H1 (cell line): ENCODE measurements at places on chromosomes 7 and 10. TPM values are rescaled to one million over a fixed set of nuclear protein-coding genes. Genes with fewer than 3 reads are reported as not detected.

The TFR2 gene
- total RNA-seq: 4.9 and 5.7 TPM in 2 replicates

The PRKCQ gene
- total RNA-seq: 21.4 and 22.6 TPM in 2 replicates

The TDRD1 gene
- 0.71 and 0.92 TPM in 2 replicates for total RNA-seq

The H2BK1 gene
- not detected in 2 replicates for total RNA-seq

The NEUROG3 gene
- total RNA-seq: 0.31 TPM in 1 of 2 replicates, not detected in the other

The IL6 gene
- total RNA-seq: 0.41 and 0.73 TPM in 2 replicates

The FOXI2 gene
- total RNA-seq: 1.0 and 1.4 TPM in 2 replicates

The DEPP1 gene
- 0.67 and 0.80 TPM in 2 replicates for total RNA-seq

The CEP55 gene
- total RNA-seq: 18.9 and 19.6 TPM in 2 replicates

The FAM25A gene
- not detected in 2 replicates for total RNA-seq

The TRPV5 gene
- not detected in 2 replicates for total RNA-seq

The ETV1 gene
- total RNA-seq: 87.5 and 91.2 TPM in 2 replicates

The PILRA gene
- 7.3 and 7.6 TPM in 2 replicates for total RNA-seq

The SPDYE5 gene
- not detected in 2 replicates for total RNA-seq

The IQUB gene
- total RNA-seq: 0.82 and 0.96 TPM in 2 replicates

The EXOC6 gene
- total RNA-seq: 3.9 and 4.5 TPM in 2 replicates

The MMP21 gene
- total RNA-seq: not detected in 2 replicates

The TMEM273 gene
- not detected in 2 replicates for total RNA-seq

The PTPRE gene
- total RNA-seq: 0.54 and 0.69 TPM in 2 replicates

The HPSE2 gene
- total RNA-seq: 0.38 and 0.58 TPM in 2 replicates

The TSPAN33 gene
- 47.1 TPM in 2 replicates for total RNA-seq

The SRRT gene
- total RNA-seq: 237 and 239 TPM in 2 replicates

The METTL27 gene
- 5.6 and 6.2 TPM in 2 replicates for total RNA-seq

The SCART1 gene
- 0.10 and 0.19 TPM in 2 replicates for total RNA-seq

The STEAP2 gene
- total RNA-seq: 17.4 and 18.4 TPM in 2 replicates

The LRRC27 gene
- total RNA-seq: 3.8 and 4.3 TPM in 2 replicates

The ELMO1 gene
- 18.4 and 20.6 TPM in 2 replicates for total RNA-seq

The GRM3 gene
- 3.4 and 4.2 TPM in 2 replicates for total RNA-seq

The NPC1L1 gene
- 0.06 TPM in 1 of 2 replicates, not detected in the other for total RNA-seq

The MKX gene
- total RNA-seq: 0.92 and 1.3 TPM in 2 replicates

The CTAGE8 gene
- total RNA-seq: not detected in 2 replicates

The EFCAB10 gene
- total RNA-seq: 3.1 TPM in 2 replicates

The PAPOLB gene
- total RNA-seq: 0.11 and 0.15 TPM in 2 replicates

The ZNF3 gene
- 49.1 and 50.7 TPM in 2 replicates for total RNA-seq
